ENCODE measurements at places on chromosomes 11 and 22.

- no peak for DNase-seq
Observed at GRCh38 chr22:48438800-48439559, 1388.7 kb downstream of the BRD1 start.

DNA sequence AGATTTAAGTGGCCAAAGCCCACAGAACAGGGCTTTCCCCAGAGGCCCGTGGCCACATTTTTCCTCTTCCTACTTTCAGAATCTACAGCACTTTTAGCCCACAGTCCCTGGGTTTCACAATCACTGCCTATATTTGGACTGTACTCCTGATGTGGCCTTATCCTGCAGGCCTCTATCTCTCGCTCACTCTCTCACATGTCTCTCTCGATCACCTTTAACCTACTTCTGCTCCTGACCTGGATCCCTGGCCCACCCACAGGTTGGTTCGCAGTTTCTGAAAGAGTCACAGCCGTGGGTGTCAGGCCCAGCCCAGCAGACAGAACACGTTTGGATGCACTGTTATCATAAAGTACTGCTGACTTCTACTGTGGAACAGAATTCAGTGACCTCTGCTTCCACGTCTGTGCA is 55.5 kb downstream of the LARGE1 start:
- no peak for DNase-seq

- peak; percentile 8 for DNase-seq
Observed at GRCh38 chr22:17705951-17706900, 67.7 kb downstream of the BCL2L13 start.

GRCh38 chr11:73117071-73117470 is 25.0 kb downstream of the FCHSD2 start:
- no peak for DNase-seq

- DNase-seq, result no peak
Observed at GRCh38 chr22:47872761-47873535, 1110.5 kb downstream of the TBC1D22A start.

DNA sequence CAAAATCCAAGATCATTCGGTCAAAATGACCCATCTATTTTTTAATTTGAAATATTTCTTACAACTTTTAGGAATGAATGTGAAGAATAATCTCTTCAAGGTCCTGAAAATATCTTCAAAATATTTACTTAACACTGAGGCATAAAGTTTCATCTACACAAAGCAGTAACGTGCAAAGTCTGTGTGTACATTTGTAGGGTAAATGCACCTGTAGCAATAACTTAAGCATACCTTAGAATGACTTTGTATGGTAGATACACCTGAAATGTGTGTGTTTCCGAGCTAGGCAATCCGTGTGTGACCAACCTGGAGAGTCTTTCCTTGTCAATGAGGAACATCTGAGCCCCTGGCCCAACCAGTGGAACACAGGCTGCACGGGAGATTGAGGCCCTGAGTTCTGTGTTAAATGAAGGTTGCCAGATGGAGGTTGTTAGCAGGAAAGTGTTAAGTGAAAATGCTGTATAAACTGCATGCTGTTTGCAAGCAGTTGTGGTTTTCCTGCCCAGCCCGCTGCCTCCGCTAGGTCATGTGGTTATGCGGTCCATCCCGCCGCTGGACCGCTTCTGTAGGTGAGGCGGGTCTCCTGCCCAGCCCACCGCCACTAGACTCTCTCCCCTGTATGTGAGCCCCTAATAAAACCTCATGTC is 7.6 kb upstream of the CTR9 start:
- peak; percentile 22 for DNase-seq

DNA sequence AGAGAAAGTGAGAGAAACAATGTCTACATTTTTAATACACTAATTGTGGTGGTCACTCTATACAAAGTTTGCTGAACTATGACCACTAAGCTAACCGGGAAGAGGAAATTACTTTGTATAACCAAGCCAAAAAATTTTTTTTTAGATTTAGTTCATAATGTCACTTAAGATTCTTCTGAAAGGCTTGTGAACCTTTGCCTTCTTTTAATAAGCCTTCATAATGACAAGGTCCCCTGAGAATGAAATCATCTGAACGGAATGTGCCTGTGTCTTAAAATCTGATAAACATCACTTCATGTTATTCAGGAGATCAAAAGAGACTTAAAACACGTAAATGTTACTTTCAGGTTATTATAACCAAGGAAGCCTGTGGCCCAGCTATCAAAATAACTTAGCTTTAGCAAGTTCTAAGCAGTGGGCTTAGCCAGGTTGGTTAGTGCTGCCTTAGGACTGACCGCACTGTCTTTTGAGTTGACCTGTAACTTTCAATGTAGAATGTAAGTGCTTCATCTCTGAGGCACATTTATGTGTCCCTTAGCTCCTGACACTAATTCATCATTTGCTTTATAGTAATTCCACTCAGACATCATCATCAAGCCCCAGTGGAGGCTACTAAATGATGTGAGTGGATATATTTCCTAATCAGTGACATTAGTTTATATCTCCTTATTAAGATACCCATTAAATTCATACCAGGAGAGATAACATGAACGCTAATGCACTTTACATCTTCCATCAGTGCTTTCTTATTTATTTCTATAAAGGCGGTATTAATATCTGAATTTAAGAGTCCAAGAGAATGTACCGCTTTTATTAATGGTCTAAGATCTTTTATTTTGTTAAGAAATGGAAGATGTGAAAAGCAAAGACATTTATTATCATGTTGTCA is 122.5 kb downstream of the WNT11 start:
- DNase-seq, result no peak

DNA sequence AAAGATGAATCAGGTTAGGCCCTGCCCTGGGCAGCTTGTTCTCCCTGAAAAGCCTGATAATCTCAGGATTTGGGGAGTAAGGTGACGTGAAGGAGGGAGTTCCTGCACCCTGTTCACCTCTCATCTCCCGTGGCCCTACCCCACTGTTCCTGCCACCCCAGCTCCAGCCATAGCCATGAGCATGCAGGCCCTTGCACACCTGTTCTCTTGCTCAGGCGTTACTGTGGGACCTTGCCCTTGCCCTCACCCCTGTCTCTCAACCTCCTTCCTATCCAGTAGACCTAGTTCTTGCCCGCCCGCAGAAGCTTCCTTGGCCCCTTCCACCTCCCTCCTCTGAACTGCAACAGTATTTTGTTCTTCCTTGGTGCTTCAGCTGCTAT is 15.0 kb downstream of the TSKU start:
- DNase-seq, result no peak

GRCh38 chr11:124602193-124602592 is 9.0 kb upstream of the PANX3 start:
- DNase-seq, result no peak

DNA sequence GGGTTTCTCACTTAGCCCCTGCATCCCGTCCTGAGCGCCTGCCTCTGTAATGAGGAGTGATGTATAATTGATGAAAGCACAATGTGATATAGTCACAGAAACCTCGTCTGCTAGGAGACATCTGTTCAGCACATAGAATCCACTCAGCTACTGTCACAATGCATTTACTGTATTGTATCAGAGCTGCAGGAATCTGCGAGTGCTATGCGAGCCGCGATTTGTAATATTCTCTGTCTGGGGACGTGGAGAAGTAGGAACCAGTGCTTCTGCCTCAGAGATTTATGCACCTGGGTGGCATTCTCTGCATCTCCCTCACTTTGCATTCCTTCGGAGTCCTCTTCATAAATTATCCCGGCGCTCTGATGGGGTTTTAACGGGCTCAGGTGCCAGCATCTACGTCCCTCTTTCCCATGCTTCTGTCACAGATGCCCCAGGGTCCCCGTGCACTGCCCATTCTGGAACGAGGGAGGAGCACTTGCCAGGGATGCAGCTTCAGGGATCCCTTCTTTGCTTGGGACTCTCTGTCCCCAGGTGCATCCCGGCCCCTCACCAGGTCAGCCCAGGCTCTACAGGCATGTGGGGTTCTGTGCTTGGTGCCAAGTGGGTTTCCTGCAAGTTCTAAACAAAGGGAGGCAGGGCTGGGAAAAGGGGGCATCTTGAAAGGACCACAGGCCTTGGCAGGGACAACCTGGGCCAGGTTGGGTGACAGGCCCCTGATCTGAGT is 205.5 kb downstream of the DSCAML1 start:
- no peak for DNase-seq

DNA sequence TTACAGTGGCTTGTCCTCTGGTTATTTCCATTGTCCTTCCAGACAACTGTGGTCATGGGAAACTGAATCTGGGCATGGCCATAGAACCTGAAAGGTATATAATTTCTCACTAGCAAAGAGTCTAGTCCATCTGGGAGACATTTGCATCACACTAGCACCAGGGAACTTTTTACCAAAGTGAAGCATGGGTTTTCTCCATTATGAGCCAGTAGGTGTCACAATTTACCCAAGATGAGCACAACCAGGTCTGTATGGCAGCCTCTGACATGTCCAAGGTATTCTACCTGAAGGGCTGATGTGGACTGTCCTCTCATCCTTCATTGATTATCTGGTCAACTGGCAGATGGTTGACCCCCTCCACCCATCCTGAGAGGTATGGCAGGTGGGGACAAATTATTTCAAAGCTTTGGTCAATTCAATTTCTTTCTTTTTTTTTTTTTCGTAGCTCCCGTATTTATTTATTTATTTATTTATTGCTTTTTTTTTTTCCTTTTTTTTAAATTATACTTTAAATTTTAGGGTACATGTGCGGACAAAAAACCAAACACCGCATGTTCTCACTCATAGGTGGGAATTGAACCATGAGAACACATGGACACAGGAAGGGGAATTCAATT is 425.9 kb downstream of the TMEM135 start:
- no peak for DNase-seq

- DNase-seq, result no peak
Observed at GRCh38 chr22:20595461-20595860, 88.1 kb downstream of the MED15 start.

GRCh38 chr11:106988151-106989077 is 29.9 kb downstream of the GUCY1A2 start:
- no peak for DNase-seq

DNA sequence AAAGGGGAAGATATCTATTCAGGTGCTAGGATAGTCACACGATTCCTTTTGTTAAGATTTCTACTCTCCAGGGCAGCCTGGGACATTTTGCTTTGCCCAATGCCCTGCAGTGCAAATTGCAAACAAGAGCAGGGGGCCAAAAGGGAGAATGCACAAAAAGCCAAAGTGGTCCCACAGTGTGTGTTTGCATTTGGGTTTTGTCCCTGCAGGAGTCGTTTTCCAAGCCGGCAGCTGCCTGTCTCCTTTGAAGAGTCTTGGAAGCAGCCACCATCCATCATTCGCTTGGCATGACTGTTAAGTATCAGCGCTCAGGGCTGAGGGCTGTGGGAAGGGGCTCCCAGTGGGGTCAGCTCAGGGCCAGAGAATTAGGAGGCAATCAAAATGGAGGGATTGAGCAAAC is 184.7 kb downstream of the MIAT start:
- DNase-seq, result no peak

GRCh38 chr11:121608545-121609098 is 155.9 kb upstream of the SORL1-AS1 start:
- no peak for DNase-seq

DNA sequence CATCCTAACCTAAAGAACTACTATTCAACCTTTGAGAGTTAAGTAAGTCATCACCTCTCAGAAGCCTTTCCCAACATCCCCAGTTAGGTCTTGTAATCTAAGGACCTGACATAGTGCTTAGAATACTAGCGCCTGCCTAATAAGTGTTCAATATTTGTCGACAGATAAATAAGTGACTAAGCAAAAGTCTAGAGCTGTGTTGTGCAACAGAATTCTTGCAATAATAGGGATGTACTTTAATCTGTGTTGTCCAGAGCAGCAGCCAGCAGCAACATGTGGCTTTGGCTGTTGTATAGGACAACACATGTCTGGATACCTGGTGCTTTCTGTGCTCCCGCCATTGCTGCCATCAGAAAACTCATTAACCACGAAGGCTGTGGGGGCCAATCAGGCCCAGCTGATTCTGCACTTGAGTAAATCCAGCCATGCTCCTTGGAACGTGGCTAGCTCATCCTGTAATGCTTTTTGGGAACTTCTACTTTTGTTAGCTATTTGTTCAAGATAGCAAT is 66.8 kb upstream of the NTM start:
- no peak for DNase-seq

DNA sequence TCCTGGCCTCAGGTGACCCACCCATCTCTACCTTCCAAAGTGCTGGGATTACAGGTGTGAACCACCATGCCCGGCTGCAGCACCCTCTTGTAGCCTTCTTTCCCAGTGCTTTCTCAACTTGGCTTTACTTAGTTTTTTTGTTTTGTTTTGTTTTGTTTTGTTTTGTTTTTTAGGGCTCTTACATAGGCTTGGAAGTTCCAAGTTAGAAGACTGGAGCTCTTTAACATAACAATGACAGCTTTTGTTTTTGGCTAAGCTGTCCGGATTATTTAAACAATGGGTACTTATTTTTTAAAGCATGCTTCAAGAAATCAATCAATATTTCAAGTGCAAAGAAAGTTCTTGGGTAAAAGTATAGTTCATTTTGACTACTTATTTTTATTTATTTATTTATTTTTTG is 25.9 kb downstream of the KMT2A start:
- no peak for DNase-seq

DNA sequence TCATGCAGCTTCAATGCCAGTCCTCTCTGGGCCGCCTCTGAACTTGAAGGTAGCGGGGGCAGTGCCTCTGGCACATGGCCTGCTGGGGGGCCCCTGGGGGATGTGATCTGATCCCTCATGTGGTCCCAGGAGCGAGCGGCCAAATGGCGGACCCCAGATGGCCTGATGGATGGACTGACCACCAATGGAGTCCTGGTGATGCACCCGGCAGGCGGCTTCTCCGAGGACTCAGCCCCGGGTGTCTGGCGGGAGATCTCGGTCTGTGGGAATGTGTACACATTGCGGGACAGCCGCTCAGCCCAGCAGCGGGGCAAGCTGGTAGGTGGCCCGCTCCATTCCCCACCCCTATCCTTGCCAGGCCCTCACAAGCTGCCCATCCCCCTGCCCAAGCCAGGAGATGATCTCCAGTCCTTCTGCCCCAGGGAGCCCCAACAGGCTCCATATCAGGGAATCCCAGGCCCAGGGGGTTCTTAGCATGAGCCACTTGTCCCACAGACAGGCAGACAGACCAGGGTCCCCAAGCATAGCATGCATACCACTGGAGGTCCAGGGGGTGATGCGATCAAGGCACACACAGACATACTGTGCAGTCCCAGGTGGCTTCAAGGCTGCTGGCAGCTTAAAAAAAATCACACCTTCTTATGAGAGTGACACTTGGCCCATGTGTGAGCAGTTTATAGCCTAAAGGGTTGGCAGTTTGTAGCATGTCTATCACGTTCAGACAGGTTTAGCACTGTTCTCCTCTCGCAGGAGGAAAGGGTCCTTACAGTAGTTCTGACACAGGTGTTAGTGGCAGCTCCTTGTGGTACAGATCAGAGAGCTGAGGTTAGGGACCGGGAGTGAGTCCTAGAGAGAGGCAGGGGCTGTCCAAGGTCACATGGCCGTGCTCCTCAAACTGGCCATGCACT is 6.4 kb upstream of the DPP3 start:
- no peak for DNase-seq

- no peak for DNase-seq
Observed at GRCh38 chr22:49233507-49234100, 594.1 kb downstream of the BRD1 start.

All from naive thymus-derived CD4-positive, alpha-beta T cell (primary cell).